ENCODE measurements at places on chromosomes 3 and 15.

DNA sequence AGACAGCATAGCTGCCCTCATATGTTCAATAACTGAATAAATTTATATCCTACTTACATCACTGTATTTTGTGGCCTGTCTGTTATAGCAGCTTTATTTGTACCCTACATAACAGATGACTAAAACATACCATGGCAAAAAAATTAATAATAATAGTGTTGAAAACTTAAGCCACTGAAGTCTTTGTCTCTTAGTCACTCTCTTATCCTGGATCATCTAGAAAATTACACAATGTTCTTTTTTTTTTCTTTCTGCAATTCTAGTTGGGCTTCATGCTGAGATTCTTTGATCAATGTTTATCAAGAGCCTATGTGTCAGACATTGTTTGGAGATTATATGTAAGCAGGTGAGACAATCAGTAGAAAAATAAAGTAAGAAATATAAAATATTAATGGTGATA, 519.3 kb upstream of the ARPP21 start:
- DNase-seq = no peak

- no peak for DNase-seq
Measured at GRCh38 chr15:23866832-23867231, 179.7 kb upstream of the NDN start.

DNA sequence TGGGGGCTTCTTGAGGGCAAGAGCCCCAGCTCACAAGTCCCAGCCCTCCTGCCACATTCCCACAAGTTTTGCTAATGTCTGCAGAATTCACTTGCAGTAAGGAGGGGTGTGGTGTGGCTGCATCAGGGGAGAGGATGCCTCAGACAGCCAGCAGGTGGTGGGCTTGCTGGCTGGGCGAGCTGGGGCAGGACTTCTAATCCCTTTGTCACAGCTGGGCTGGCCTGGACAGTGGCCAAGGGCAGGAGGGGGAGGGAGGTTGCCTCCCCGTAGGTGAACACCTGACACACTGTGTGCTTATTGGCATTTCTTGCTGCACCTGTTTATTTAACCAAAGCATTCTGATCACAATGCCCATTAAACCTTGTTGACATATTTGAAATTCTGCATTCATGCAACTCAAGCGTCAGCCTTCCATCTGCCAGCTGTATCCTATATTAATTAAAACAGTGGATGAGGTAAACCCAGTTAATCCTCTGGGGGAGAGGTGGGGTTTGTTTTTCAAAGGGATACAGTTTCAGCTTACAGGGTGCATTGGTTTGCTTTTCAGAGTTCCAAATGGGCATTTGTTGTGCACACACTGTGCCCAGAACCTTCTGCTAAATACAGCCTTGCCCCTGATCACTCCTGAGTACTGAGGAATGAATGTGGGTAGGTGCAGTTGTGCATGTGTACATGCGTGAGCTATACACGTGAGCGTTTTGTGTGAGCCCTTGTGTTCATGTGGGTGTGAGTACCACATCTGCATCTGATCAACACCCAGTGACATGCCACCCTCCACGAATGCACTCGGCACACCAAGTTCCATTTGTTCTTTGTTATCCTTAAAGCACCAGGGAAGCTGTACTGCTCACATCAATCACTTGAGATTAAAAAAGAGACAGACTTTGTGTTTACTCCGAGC, 268.7 kb downstream of the XXYLT1 start:
- peak; percentile 84 for DNase-seq

DNA sequence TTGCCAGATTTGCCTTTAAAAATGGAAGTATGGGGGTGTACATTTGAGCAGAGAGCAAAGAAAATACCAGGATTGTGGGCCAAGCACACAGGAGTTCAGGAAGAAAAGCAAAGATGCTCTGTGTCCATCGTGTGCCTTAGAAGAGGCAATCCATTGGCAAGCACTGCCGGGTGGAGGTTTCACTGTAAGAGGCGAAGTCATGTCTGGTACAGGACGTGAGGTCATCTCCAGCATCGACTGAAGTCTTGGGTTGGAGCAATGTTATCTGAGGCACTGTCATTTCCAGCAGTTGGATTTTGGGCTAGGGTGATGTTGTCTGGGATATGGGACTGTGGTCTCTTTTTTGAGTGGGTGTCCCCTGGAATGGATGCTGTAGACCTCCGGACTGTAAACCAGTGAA, 4.8 kb upstream of the RGMA start:
- DNase-seq = no peak

DNA sequence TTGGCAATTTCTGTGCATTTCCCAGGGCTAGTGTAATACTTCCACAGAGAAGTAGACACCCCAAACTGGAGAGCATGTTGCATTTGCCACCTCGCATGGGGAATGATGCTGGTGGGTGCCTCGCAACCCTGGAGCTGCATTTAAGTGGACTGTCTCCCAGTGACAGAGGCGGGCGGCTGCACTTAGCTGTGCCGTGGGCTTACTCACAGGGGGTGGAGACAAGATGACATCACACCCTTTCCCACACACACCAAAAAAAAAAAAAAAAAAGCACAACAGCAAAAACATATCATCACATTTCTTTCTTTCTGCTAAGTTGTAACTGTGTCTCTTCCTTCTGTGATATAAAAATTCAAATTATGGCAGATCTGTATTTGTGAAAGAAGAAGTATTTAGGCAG, at the start of gene ABI3BP:
Gene ABI3BP (minus strand): TSS at position 113 of the 400 bp plus-strand sequence. CDS start 37 bp downstream, at position 76.
- DNase-seq = no peak

DNA sequence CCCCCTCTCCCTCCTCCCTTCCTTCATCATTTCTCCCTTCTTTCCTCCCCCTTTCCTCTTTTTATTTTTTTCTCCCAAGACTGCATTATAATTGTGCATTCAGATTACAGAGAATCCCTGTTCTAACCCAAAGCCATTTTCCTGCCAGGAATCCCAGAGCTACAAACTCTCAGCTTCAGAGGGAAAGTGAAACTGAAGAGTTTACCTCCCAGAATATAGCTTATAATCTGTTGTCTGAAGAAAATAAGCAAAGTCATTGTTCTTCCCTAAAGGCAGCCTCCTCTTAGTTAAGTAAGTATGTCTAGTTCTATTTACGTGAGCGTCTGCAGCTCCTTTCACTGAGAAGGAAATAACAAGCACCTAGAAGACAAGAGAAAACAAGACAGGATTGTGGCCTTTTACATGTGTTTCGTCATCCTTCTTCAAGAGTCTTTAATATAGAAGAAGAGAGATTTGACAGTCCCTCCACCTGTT, 97.2 kb downstream of the CHST2 start:
- no peak for DNase-seq

- DNase-seq = no peak
Measured at GRCh38 chr15:50543556-50543955, 2.9 kb downstream of the USP50 start.

All from H9 (cell line).